ENCODE measurements at places on chromosomes 4 and X. TPM values are rescaled to one million over a fixed set of nuclear protein-coding genes. Genes with fewer than 3 reads are reported as not detected.
A peak's percentile ranks its signal among the peaks of the same experiment; 100 is the strongest.

DCAF8L1 gene
- total RNA-seq, result not detected

- H3K4me1 ChIP-seq, result no peaks in the 10 kb centered on the region
- H3K36me3 ChIP-seq, result no peaks in the 10 kb centered on the region
- H3K4me3 ChIP-seq, result no peak overlapping the region
- no peaks in the 10 kb centered on the region for H3K27me3 ChIP-seq
- no peak for DNase-seq
Measured at GRCh38 chrX:141669689-141670088, 28.9 kb downstream of the SPANXD start.

DNA sequence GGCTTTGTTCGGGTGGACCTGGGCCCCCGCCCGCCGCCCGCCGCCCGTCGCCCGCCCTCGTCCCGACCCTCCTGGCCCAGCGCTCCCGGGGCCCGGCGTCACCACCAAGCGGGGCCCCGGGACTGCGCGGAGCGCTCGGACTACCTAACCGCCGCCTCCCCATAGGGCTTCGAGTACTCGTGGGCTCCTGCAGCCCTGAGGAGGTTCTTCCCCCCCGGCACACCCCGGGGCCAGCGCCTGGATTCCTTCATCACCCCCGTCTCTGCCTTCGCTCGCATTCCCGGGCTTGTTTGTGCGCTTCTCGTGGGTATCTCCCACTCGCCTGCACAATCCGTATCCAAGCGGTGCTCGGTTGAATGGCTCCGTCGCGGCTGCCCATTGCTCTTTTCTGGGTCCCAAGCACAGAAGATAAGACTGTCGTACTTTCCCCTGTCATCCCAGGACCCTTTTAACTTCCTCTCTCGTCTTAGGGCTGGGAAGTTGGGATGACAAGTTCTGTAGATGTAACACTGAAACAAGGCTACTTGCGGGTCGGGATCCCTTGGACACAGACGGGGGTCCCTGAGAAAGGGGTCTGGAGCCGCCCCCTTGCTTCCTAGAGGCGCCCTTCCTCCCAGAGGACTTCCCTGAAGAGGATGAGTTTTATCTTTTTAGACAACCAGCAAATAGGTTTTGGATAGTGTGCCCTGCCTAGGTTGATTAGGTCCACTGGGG, 565 bp downstream of the MOB1B start:
- no peak for DNase-seq
- H3K27ac ChIP-seq, result peak overlapping the region; percentile 86
- H3K4me3 ChIP-seq, result peak overlapping the region; percentile 70
- peaks cover 14% of the 10 kb centered on the region for H3K4me1 ChIP-seq
- no peaks in the 10 kb centered on the region for H3K36me3 ChIP-seq

- H3K27me3 ChIP-seq, result no peaks in the 10 kb centered on the region
- H3K4me1 ChIP-seq, result no peaks in the 10 kb centered on the region
Measured at GRCh38 chrX:46209037-46209436, 336.2 kb downstream of the ZNF674 start.

GRCh38 chr4:101198682-101199339, 148.5 kb downstream of the PPP3CA start:
- peaks cover 8% of the 10 kb centered on the region for H3K36me3 ChIP-seq
- no peaks in the 10 kb centered on the region for H3K27me3 ChIP-seq
- H3K27ac ChIP-seq, result no peak overlapping the region
- no peak overlapping the region for H3K4me3 ChIP-seq
- DNase-seq, result no peak
